Activated CD4-positive, alpha-beta T cell treated with anti-CD3 and anti-CD28 coated beads for 4 hours (primary cell): ENCODE measurements at places on chromosomes 1 and 21.

- no peak for DNase-seq
Measured at GRCh38 chr1:167416506-167416905, 101.8 kb downstream of the CD247 start.

DNA sequence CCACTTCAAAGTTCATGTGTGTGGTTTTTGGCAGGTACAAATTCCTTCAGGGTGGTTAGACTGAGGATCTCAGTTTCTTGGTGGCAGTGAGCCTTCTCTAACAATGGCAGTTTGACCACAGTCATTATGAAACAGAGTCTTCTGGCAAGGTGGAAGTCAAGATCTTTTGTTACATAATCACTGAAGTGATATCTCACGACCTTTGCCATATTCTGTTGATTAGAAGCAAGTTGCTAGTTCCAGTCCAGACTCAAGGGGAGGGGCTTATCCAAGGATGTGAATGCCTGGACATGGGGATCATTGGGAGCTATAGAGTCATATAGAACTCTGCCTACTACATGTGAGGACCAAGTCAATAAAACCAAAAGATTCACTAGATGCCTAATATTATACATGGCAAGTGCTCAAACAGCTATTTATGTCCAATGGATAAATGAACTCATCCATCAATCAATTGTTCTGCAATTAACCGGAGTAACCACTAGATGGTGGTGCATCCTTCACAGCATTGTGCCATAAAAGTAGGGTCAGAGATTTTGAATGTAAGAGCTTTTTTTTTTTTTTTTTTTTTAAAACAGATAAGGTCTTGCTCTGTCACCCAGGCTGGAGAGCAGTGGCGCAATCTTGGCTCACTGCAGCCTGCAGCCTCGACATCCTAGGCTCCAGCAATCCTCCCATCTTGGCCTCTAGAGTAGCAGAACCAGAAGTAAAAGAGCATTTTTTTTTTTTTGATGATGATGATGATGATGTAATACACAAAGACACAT lies 131.9 kb downstream of the CRB1 start:
- peak; percentile 24 for DNase-seq

DNA sequence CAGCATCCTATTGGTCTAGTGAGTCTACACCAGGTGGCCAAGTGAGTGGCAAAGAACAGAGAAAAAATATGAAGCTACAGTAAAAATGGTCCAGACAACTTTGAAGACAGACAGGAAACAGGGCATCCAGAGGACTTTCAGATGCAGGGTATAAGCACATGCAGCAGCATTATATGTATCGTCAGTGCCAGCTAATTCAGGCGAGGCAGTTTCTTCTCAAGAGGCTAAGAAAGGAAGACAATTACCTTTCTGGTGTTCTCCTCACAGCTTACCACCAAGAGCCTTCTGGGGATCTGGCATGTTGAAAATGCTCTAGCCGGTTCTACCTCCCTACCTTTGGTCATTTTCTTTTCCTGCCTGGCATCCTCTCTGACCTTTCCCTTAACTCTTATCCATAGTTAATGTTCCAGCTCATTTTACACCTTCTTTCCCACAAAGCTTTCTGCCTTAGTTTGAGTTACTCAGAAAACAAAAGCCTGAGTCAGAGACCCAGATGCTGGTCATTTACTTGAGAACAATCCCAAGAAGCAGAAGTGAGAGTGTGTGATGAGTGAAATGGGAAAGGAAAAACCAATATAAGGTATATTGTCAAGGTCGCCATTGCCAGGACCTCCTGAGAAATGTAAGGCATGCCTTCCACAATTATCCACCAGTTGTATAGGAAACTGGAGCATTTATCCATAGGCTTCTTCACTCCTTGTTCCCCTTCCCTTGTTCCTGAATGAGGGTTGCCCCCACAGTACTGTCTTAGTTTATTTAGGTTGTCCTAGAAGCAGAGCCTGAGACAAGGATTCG lies 444.1 kb downstream of the PLPP3 start:
- no peak for DNase-seq

GRCh38 chr1:229408458-229409037 lies 25.3 kb downstream of the ACTA1 start:
- DNase-seq, result no peak

DNA sequence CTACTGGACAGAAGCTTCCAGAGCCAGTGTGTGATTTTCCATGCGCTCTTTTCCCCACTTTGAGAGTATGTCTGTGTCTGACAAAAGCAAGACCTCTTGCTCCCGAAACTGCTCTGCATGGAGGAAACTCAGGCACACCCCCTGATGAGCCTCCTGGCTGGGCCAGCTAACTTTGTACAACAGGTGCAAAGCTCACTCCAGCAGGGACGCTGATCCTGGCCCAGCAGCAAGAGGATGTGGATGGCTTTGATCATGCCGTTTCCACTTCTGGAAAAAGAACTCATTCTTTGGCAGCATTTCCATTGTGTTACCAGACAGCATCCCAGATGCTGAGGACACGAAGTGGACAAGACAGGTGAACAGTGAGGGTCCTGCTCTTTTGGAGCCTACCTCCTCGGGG lies 103.1 kb downstream of the TLR5 start:
- DNase-seq, result no peak

GRCh38 chr1:47186267-47187185 lies 3.3 kb downstream of the PDZK1IP1 start:
- no peak for DNase-seq

- DNase-seq, result no peak
Measured at GRCh38 chr1:180265201-180265600, 35.1 kb downstream of the LHX4 start.

DNA sequence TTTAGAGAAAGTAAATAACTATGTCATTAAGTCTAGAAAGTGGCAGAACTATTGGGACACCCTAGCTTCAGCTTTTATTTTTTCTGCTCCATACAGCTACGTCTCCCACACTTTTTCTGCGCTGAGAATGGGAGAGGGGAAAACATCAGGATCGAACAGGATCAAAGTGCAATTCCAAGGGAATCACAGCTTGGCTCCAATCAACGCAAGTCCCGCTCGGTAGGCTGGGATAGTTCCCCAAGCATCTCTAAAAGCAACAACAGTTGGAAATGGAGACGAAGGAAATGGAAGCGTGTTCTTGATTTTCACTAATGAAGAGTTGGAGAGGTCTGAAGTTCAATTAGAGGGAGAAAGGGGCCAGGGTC lies 536 bp downstream of the HMGCL start:
- no peak for DNase-seq

GRCh38 chr21:17391811-17392340 lies 121.0 kb upstream of the CXADR start:
- DNase-seq, result no peak

DNA sequence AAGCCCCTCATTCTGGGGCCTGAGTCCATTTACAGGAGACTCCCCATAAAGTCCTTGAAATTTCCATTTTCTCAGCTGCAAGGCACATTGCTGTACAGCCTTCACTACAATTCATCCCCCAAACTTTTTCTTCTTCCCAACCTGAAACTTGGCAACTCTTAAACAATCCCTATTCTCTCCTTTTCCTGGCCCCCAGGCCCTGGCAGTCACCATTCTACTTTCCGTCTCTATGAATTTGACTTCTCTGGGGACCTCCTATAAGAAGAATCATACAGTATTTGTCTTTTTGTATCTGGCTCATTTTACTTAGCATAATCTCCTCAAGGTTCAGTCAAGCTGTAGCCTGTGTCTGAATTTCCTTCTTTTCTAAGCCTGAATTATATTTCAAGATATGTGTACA lies 332.9 kb downstream of the PCP4 start:
- no peak for DNase-seq
